Stimulated activated CD8-positive, alpha-beta memory T cell treated with anti-CD3 and anti-CD28 coated beads, Interleukin-15, amount 100 ng/mL, for 24 hours (primary cell): ENCODE measurements at places on chromosomes 6 and 20.

DNA sequence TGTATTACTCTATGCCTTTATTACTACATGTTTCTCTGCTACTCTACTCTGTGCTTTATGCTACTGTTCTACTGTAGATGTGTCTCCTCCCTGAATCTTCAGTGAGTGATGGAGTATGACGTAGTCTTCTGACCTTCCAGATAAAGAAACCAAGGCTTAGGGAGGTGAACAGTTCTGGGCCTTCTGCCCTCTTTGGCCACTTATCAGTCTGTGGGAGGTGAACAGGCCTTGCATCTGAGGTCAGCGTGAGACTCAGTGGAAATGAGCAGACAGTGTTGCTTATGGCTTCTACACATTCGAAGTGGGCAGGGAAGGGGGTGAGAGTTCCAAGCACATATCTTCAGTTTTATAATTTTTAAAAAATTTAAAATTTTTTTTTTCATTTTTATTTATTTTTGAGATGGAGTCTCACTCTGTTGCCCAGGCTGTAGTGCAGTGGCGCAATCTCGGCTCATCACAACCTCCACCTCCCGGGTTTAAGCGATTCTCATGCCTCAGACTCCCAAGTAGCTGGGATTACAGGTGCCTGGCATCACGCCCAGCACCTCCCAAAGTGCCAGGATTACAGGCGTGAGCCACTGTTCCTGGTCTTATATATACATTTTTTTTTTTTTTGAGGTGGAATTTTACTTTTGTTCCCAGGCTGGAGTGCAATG is 24.2 kb downstream of the MYBL2 start:
- DNase-seq: no peak

- no peak for DNase-seq
Observed at GRCh38 chr6:81999270-81999669, 246.8 kb upstream of the TENT5A start.

DNA sequence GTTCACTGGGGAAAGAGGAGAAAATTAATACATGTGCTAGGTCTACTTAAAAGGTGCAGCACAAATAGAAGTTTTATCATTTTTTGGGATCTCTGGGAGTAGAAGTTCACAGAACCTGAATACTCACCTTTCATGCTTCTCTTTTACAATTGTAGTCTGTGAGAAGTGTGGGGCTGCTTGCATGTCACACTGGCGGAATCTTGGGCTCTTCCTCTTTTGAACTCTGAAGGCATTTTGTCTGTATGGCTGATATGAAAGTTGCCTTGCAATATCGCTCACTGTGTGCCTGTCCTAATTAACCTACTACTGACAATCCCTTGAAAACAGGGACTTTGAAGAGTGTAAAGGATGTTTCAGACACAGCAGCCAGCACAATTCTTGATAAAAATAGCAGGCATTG is 65.9 kb upstream of the CLDN20 start:
- DNase-seq: no peak

DNA sequence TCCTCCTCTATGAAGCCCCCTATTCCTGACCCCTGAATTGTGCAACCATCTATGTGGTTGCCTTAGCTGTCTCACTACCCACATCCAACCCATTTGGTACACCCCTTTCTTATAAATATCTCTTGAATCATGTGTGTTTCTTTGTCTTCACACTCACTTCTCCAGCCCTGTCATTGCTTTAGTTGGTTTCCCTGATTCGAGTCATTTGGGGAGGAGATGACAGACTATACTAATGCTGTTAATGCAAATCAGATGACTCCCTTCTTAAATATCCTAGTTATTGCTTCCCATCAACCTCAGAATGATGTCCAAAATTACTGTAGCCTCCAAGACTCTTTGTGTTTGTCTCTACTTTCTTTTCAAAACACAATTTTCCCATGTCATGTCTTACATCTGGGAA is 23.0 kb downstream of the SLC35D3 start:
- no peak for DNase-seq

DNA sequence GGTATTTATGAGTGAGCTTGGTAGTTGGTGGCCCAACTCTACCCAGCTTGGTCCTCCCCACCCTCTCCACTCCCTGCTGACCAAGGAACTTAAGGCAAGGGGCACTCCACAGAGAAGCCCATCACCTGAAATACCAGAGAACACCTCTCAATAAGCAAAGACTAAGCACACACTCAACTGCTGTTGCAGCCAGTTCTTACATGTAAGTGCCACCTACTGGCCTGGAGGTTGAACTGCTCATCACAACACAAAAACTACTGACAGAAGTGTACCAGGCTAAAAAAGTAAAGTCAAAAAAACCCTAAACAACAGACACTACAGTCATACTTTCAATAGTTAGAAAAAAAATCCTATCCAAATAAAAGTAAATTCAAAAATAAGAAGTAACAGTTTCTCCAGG is 146.2 kb downstream of the FAM83B start:
- no peak for DNase-seq

- no peak for DNase-seq
Observed at GRCh38 chr20:12808006-12808567, 200.7 kb upstream of the SPTLC3 start.

GRCh38 chr6:32700391-32701040 is 34.1 kb upstream of the HLA-DQB1 start:
- DNase-seq: no peak

DNA sequence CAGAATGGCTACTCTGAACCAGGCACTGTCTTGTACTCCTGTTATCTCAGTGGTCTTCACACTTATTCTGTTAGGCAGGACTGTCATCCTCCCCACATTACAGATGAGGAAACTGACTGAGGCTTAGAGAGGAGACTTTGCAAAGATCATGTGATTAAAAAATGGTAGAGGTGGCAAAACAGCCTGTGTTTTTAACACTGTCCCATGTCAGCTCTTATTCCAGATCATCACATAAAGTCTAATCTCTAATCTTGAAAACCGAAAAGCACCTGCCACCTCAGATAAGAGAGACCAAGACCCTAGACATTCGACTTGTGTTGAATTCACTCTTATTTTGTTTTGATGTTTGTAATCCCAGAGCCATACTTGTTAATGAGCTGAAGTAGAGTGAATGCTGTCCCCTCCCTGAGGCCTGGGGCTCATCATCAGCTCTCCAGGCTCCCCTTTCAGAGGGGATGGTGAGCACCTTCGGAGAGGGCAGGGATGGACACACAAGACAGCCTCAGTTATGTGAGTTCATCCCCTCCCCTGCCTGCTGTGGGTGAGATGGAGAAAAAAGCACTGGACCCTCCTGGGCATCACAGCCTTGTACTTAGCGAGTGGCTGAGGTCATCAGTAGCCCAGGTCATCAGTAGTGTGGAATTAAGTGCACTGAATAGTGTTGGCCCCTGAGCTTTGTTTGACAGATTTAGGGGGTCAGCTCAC is 30.6 kb downstream of the MTHFD1L start:
- DNase-seq: no peak

GRCh38 chr6:47780510-47781356 is 1.1 kb upstream of the OPN5 start:
- DNase-seq: no peak

- no peak for DNase-seq
Observed at GRCh38 chr20:25233016-25233772, 14.7 kb upstream of the PYGB start.

GRCh38 chr20:61253640-61254511 is 1.8 kb downstream of the CDH4 start:
- no peak for DNase-seq

DNA sequence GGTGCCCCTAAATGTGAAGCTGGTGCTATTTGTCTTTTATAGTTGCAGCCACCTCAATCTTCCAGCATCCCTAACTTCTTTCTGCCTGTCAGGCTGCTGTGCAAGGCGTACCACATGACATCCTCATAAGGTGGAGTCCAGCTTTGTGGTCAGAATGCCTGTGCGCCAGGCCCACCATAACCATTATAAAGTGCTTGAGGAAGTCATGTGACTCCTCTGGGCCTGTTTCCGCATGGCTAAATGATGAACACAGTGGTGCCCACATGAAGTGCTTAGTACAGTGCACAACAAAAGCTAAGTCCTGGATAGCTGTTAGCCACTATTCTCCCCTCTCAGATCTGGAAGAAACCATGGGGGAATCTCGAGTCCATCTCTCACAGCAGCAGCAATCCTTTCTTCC is 75.6 kb downstream of the INSM1 start:
- no peak for DNase-seq

GRCh38 chr6:53532942-53533341 is 12.0 kb downstream of the GCLC start:
- no peak for DNase-seq

DNA sequence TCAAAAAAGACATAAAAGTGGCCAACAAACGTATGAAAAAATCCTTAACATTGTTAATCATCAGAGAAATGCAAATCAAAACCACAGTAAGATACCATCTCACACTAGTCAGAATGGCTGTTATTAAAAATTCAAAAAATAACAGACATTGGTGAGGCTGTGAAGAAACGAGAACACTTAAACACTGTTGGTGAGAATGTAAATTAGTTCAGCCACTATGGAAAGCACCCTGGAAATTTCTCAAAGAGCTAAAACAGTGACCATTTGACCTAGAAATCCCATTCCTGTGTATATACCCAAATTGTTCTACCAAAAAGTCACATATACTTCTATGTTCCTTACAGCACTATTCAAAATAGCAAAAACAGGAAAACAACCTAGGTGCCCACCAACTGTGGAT is 24.9 kb upstream of the NT5E start:
- no peak for DNase-seq

DNA sequence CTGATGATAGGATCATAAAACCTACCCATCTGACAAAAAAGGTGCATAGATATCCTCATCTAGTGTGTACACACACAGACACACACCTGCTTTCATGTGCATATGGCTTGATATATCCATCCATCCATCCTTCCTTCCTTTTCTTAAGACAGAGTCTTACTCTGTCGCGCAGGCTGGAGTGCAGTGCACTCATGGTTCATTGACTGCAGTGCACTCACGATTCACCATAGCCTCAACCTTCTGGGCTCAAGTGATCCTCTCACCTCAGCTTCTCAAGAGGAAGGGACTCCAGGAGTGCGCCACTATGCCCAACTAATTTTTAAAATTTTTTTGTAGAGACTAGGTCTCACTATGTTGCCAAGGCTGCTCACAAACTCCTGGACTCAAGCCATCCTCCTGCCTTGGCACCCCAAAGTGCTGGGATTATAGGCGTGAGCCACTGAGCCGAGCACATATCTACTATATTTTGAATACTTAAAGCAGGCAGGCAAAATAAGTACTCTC is 27.1 kb downstream of the ADNP start:
- no peak for DNase-seq

DNA sequence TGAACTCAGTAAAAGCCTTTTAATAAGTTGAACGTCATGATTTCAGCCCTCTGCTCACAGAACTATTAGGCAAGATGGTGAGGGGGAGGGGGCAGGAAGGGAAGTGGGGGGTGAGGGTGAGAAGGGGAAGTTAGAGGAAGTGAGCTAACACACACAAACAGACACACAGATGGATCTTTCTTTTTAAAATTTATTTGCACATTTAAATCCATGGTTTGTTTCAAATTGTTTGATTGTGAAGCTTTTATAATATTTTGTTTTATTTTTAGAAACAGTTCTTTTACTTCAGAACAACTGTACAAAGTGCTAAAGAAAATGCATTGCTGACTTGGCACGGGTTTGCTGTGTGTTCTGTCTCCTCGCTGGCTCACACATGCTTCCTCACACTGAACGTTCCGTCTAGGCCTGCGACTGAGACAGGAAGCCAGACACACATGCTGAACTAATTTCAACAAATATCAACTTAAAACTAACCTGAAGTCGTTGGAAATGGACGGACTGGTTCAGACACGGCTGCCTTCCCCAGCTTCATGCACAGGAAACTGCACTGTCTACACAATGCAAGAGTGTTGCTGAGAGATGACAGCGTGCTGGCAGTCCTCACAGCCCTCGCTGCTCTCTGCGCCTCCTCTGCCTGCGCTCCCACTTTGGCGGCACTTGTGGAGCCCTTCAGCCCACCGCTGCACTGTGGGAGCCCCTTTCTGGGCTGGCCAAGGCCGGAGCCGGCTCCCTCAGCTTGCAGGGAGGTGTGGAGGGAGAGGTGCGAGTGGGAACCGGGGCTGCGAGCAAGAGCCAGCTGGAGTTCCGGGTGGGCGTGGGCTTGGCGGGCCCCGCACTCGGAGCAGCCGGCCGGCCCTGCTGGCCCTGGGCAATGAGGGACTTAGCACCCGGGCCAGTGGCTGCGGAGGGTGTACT is 8.1 kb upstream of the ZBP1 start:
- DNase-seq: no peak

GRCh38 chr6:109383438-109383940 is 1.2 kb upstream of the CD164 start:
- DNase-seq: no peak

DNA sequence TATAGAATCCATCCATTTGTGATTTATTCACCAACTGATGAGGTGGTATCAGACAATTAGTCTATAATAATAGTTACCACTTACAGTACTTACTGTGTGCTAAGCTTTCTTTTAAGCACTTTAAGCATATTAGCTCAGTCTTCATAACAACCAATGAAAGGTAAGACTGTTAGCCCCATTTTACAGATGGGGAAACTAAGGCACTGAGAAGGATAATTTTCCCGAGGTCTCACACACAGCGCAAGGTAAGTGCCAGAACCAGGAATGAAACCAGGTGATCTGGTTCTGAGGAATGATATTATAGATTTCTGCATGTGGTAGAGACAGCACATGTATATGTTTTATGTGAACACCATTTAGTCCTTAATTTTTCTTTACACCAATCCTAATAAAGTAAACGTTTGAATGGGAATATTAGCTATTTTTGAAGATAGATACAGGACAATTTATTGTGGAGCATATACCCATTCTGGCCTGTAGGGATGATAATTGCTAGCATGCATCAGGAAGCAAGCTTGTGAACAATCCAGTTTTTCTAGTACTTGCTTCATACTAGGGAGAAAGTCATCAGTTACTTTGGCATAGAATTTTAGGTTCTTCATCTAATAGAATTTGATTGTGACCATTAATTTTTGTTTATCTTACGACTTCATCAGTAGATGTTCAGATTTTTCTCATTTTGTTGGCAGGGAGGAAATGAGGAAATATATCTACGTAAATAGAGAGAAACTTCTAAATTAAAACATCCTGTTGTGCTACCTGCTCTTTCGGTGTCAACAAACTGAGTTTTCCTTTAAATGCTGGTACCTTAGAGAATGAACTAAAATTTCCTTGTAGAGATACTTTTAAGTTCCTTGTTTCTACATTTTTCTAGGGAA is 3.0 kb downstream of the YWHAB start:
- no peak for DNase-seq

DNA sequence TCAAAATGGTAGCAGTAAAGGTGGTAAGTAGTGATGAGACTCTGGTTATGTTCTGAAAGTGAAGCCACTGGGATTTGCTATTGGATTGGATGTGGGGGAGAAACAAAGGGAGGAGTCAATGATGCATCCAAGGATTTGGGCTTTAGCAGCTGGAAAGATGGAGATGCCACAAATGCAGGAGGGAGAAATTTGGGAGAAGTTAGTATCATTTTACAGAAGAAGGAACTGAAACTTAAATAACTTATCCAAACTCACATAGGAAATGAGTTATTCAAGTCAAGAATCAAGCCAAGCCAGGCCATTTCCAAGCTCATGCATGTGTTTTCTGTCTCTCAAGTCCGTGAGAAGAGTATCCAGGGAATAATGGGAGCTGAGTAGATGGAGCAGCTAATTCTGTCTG is 155.1 kb upstream of the TNFAIP3 start:
- no peak for DNase-seq
